ENCODE measurements at places on chromosomes 6 and 20.

- no peak for DNase-seq
Measured at GRCh38 chr6:158634695-158635426, 9.7 kb downstream of the DYNLT1 start.

GRCh38 chr20:21615617-21616080 is 89.8 kb upstream of the PAX1 start:
- DNase-seq, result peak; percentile 4

DNA sequence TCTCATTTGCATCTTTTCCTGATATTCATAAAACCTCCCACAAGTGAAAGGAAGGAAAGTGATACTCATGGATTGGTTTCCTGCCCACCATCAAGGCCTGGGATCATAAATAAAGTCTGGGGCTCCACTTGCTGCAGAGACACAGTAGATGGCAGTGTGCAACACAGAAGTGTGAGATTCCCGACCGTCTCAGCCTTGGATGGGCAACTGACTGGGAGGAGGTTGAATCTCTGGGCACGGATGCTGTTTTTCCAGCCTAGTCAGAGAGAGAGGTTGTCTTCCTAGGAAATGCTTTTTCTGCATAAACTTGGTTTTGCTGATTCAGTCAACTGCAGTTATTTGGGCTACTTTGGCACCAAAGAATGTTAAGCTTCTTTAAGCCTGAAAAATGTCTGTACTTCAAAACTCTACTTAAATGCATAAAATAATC is 9.9 kb upstream of the RFPL4B start:
- no peak for DNase-seq

- no peak for DNase-seq
Measured at GRCh38 chr6:123529843-123530242, 106.9 kb downstream of the TRDN start.

GRCh38 chr6:104414723-104415122 is 445.0 kb downstream of the HACE1 start:
- no peak for DNase-seq

DNA sequence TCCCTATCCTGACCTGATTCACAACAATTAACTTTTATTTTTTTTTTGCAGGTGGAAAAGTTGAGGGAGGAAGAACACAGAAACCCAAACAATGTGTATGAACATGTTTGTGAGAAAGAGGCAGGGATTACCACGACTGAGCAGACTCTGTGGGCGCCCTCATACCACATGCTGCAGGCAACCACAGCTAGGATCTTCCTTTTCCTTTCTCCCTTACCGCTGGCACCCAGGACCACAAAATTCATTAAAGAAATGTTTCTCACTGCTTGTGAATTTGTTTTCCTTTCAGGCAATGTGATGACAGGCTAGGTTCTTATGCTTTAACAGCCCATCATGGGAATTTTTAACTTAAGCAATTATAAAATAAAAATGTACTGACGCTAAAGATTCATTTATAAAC is 287.1 kb downstream of the GMDS start:
- no peak for DNase-seq

DNA sequence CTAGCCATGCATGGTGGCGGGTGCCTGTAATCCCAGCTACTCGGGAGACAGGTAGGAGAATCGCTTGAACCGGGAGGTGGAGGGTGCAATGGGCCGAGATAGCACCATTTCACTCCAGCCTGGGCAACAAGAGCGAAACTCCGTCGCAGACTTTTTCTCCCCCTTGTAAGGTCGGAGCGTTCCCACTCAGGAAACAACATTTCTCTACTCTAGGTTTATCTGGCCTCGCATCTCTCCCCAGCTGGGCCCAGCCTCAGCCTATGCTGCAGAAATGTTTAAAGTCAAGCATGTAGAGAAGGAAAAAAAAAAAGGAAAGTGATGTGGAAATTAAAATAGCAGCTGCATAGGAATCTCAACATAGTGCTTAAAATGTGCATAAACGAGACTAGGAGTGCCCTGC is 172.3 kb downstream of the TRIM27 start:
- no peak for DNase-seq

- no peak for DNase-seq
Measured at GRCh38 chr20:46333161-46333991, 25.1 kb upstream of the CDH22 start.

- no peak for DNase-seq
Measured at GRCh38 chr20:51792960-51793359, 9.4 kb downstream of the SALL4 start.

GRCh38 chr20:57023997-57024396 is 242.4 kb downstream of the BMP7 start:
- DNase-seq, result no peak

DNA sequence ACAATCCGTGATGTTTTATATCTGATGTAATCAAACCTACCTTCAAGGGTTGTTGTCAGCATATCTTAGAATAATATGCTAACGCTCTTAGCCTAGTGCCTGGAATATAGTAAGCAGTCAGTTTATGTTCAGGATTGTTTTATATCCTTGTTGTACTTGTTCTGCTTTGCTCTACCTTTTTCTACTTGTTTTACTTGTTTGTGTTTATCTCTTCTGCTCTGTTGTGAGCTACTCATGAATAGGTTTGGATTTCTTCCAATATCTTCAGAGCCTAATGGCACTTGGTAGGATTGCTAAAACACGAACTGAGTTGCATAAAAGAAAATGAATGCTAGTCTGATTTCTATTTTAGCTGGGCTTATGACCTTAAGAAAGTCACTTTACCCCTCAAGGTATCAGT is 40.1 kb downstream of the DNAH8 start:
- no peak for DNase-seq

- no peak for DNase-seq
Measured at GRCh38 chr6:134992155-134992554, 42.3 kb upstream of the ALDH8A1 start.

- no peak for DNase-seq
Measured at GRCh38 chr6:127103482-127103881, 15.0 kb upstream of the RSPO3 start.

DNA sequence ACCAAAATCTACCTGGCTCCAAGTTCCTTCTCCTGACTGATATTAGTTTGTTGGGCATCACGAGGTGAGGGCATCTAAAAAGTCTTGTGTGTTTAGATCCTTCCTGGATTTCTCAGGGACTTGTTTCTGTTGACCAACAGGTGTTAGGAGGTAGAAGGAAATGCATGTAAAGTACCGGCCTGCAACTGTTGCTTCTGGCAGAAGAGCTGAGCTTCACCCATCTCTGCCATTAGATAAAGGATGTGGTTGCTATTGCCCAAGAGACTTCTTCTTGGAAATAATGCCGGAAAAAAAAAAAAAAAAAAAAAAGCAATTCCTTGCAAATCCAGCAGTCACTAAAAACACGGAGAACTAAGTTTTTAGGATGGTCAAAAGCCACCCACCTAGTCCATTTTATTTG is 303.1 kb downstream of the CDH26 start:
- DNase-seq, result no peak

DNA sequence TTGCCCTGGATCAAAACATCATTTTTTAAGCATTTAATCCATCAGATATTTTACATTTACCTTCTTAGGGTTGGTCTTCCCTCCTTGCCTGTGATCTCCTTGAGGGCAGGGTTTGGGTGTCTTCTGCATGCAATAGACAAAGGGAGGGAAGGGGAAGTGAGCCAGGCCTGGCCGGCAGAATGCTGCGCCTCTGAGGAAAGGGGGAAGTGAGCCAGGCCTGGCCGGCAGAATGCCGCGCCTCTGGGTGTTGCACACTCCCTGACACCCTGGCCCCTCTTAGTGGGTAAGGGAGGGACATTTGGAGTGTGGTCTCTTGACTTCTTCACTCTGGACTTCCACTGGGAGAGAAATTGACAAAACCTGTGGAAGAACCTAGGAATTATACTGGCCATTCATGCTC is 12.4 kb downstream of the PSMF1 start:
- no peak for DNase-seq

GRCh38 chr20:22389836-22390542 is 194.4 kb downstream of the FOXA2 start:
- no peak for DNase-seq

- DNase-seq, result no peak
Measured at GRCh38 chr6:3650076-3650958, 101.2 kb downstream of the PXDC1 start.

DNA sequence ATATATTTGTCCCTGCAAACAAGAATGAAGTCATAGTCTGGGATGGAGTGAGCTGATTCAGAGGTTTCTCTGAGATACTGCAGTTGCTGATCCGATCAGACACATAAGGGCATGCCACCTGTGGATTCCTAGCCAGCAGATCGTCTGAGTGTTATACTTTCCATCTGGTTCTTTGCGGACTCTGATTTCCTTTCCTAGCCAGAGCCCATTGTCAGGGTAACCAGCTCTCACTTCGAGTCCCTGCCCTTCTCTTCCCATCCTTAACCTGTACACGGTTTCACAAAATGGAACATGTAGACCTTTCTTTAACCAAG is 100.9 kb downstream of the TMEM200A start:
- no peak for DNase-seq

DNA sequence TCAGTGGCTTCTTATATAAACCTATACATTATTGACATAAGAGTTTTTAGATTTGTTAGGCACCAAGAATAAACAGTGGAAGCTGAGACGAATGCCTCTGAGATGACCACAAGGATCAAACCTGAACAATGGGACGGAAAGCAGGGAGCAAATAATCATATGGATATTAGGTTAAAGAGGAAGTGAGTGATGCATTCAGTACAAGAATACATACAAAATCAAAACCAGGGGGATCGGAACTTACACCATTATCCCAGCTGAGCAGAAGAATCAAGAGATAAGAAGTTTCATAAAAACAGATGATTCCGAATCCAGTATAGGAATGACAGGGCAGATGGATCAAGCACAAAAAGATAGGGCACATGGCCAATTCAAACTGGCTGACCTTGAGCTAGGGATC is 21.9 kb upstream of the CNKSR3 start:
- no peak for DNase-seq

GRCh38 chr20:64188682-64189529 is 24.7 kb downstream of the MYT1 start:
- DNase-seq, result no peak

DNA sequence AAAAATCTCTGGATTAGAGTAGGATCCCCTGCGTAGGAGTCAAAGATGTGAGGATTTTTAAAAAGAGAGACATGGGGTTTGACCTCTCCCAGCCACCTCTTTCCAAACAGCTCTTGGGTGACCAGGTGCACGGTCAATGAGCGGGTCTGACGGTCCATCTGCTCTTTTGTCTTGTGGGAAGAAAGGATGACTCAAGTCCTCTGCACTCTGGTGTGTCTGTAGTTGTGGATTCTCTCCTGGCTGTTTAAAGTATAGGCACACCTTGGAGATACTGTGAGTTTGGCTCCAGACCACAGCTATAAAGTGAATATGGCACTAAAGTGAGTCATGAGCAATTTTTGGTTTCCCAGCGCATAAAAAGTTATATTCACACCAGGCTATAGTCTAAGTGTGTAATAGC is 209.8 kb downstream of the BMP7 start:
- DNase-seq, result no peak

DNA sequence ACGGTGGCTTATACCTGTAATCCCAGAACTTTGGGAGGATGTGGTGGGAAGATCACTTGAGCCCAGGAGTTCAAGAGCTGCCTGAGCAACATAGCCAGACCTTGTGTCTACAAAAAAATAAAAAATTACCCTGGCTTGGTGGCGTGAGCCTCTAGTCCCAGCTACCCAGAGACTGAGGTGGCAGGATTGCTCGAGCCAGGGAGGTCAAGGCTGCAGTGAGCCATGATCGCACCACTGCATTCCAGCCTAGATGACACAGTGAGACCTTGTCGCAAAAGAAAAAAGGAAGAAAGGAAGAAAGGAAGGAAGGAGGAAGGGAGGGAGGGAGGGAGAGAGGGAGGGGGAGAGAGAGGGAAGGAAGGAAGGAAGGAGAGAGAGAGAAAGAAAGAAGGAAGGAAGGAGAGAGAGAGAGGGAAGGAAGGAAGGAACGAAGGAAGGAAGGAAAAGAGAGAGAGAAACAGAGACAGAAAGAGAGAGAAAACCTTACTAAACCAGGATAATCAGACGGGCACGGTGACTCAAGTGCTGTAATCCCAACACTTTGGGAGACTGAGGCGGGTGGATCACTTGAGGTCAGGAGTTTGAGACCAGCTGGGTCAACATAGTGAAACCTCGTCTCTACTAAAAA is 10.9 kb upstream of the PNRC1 start:
- DNase-seq, result no peak

DNA sequence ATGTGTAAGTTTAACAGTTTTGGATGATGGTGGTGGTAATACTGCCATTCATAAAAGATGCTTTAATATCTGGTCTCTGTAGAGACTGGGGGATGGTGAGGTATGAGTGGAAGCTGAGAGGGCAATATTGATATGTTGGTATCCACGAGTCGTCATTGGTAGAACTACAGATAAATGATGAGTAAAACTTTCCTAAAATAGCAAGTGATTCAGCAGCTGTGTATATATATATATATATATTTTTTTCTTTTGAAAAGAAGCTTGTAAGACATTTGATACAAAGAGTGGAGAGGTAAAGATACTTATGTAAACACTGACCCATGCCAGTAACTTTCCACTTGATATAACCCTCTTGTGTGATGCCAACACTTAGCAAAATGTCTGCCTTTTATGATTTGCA is 41.7 kb upstream of the CITED2 start:
- no peak for DNase-seq

GRCh38 chr6:111361648-111362047 is 121.4 kb downstream of the REV3L start:
- DNase-seq, result no peak

DNA sequence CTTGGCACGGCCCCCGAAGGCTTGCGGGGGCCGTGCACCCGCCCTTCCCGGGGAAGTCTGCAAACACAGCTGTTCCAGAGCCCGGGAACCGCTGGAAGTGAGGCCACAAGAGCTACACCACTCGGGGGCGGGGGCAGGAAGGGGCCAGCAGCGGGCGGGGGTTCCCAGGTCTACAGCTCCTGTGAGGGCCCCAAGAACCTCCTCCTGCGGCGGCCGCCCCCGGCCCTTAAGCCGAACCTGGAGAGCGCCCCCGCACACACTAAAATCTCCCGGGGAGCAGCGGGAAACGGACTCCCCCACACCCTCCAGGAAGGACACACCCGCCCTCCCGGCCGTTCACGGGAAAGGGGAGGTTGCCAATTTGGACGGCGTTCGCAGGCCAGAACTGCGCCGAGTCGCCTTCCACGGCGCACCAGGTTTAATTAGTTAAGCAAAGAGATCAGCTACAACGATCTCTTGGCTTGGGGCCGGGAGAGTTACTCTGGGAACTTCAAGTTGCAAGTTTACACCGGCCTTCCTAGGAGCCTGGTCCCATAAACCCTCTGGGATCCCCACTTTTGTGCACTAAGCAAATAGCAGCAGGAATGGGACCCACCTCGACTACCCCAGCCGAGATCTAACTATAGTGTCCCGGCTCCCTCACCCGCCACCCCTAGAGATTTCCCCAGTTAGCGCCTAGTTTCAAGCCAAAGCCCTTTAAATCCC is 1.7 kb downstream of the JAG1 start:
- DNase-seq, result no peak

- no peak for DNase-seq
Measured at GRCh38 chr6:41573276-41573675, 27.1 kb downstream of the FOXP4 start.

- DNase-seq, result no peak
Measured at GRCh38 chr20:11791316-11791715, 126.4 kb upstream of the BTBD3 start.
